AG09319 (cell line): ENCODE measurements at places on chromosomes 5 and 9.

DNA sequence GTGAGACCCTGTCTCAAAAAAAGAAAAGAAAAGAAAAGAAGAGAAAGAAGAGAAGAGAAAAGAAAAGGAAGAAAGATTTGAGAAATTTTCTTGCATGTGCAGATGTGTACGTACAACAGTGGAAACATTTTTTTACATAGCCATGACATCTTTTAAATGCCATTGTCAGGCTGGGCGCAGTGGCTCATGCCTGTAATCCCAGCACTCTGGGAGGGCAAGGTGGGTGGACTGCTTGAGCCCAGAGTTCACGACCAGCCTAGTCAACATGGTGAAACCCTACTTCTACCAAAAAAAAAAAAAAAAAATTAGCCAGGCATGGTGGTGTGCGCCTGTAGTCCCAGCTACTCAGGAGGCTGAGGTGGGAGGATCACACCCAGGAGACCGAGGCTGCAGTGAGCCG, 6.6 kb downstream of the LMAN2 start:
- no peak for DNase-seq

GRCh38 chr9:78369639-78370219, 72.8 kb downstream of the PSAT1 start:
- DNase-seq: peak; percentile 24

DNA sequence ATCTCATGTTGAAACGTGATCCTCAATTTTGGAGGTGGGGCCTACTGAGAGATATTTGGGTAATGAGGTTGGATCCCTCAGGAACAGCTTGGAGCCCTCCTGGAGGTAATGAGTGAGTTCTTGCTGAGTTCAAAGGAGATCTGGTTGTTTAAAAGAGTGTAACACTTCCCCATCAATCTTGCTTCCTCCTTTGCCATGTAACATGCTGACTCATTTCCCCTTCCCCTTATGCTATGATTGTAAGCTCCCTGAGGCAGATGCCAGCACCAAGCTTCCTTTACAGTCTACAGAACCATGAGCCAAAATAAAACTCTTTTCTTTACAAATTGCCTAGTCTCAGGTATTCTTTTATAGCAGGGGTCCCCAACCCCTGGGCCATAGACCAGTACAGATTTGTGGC, 352.3 kb downstream of the SLCO4C1 start:
- no peak for DNase-seq

DNA sequence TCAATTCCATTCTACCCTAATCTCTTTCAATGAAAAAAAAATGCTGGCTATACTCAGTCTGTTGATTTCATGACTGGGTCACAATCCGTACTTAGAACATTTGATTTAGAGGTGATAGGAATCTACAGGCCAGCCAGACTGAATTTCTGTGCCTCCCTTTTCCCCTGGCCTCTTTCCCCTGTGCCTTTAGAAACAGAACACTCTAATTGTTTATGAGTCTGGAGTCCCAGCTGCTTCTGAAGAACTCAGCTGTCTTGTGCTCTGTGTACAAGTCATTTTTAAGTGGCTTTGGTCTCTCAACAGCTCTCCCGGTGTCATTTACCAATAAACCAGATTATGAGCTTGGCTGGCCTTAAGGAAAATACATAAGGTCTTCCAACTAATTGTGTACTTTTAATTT, 94.1 kb upstream of the ITGA2 start:
- no peak for DNase-seq
